ENCODE measurements at places on chromosomes 16 and 17.
A peak's percentile ranks its signal among the peaks of the same experiment; 100 is the strongest.

GRCh38 chr17:14297161-14297851, 3.6 kb upstream of the HS3ST3B1 start:
- DNase-seq: no peak

- DNase-seq: no peak
Measured at GRCh38 chr16:84513123-84513522, 8.7 kb upstream of the MEAK7 start.

- no peak for DNase-seq
Measured at GRCh38 chr17:17893801-17894644, 57.2 kb upstream of the SREBF1 start.

DNA sequence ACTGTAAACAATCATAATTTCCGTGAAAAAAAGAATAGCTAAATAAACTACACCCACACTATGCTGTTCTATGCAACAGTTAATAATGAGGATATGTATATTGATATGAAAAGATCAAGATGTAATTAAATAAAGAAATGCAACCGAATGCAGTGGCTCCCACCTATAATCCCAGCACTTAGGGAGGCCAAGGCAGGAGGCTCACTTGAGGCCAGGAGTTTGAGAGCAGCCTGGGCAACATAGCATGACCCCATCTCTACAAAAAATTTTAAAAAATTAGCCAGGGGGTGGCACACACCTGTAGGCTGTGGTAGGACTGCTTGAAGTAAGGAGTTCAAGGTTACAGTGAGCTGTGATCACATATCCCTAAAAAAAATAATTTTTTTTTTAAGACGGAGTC, 14.9 kb downstream of the CENPV start:
- no peak for DNase-seq

DNA sequence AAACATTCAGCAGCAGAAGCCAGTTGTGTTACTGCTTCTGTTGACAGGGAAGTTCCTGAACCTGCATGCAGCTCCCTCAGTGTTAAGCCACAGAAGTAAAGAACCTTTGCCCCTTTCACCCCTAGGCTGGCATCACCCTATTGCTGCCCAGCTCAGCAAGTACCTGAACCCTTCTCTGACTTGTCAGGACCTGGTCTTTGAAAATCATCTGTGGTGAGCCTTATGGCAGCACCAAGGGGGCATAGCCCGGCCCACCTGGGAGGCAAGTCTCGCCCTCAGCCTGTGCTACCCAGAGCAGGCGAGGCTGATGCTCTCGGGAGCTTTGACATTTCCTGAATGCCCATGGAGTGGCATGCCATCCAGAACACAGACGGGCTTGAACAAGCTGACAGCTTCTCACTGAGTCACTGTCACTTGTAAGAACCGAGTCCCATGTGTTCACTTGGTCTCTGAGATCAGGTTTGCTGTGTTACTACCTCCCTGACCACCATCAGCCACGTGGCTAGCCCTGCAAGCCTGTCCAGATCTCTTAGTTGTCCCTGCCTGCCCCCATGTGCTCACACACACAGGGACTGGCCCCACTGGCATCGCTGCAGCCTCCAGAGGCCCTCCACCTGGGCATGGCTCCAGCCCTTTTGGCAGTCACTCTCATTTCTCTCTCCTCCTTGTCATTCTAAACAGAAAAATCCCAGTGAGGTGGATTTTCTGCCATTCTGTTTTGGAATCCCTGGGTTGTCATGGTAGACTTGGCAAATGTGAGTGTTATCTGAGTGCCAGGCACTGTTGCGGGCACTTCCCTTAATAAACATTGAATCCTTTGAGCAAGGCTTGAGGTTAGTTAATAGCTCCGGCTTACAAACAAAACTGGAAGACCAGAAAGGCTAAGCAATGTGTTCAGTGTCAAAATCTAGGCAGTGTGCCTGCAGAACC, 2.9 kb upstream of the CARMIL2 start:
- peak; percentile 75 for DNase-seq

DNA sequence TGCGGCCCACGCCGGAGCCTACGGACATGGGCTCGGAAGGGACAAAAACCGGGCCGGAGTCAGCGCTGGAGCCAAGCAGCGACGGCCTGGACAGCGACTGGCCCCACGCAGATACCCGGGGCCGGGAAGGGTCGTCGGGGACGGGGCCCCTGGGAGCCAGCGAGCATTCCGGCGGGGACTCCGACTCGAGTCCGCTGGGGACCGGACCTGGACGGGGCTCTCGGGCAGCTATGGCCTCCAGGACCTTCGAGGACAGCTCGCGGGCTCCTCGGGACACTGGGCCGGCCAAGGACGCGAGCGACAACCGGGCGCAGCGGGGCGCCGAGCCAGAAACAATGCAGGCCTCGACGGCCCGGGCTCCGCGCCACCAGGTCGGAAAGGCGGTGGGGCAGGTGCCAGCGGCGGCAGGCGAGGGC, 1.0 kb downstream of the MYO15B start:
- peak; percentile 38 for DNase-seq
